ENCODE measurements at places on chromosomes 11 and 22.

DNA sequence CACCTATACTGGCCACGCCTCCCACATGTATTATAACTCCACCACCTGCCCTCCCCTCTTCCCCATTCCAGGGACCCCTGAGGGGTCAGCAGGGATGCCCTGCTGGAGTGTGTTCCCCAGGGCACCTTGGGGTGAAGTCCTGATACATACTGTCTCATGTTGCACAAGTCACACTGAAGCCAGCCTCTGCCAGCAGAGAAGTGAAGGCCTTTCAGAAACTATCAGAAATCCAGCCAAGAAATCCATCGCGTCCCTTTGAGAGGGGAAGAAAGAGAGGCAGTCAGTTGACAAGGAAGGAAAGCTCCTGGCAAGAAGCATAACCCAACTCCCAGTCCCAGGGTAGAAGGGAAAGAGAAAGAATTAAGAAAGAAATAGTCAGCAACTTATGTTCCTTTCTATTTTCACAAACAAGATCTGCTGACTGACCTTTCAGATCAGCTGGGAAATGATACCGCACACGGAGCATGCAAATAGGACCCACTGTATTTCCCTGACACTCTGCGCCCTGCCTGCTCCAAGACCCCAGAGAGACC lies 45.2 kb downstream of the SC5D start:
- DNase-seq, result no peak

DNA sequence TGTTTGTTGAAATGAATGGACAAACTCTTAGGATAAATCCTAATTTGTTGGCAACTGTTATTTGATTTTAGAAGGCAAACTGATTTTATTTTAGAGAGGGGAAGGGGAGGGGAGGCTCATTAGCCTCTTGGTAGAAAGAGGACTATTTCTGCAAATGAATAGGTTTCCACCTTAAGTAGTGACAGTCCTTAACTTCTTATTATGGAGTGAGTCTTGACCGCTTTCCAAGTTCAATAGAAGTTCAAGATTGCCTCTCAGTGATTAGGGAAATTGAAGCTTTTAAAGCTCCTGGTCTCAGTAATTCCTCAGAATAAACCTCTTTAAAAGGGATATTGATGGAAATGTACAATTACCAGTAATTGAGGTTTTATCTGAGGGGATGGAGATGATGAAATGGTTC lies 55.7 kb downstream of the PANX1 start:
- DNase-seq, result no peak

- DNase-seq, result no peak
Measured at GRCh38 chr11:81569999-81570398, 1163.7 kb downstream of the FAM181B start.

GRCh38 chr11:12813371-12814225 lies 139.4 kb downstream of the TEAD1 start:
- DNase-seq, result no peak

- no peak for DNase-seq
Measured at GRCh38 chr11:128725630-128726319, 31.9 kb downstream of the FLI1 start.

DNA sequence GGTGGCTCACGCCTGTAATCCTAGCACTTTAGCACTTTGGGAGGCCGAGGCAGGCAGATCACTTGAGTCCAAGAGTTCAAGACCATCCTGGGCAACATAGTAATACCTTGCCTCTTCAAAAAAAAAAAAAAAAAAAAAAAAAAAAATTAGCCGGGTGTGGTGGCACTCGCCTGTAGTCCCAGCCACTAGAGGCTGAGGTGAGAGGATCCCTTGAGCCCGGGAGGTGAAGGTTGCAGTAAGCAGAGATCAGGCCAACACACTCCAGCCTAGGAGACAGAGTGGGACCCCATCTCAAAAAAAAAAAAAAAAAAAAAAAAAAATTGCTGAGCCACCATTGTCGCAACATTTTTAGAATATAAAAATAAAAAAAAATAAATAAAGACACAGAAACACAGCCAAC lies 7.6 kb downstream of the CKAP5 start:
- no peak for DNase-seq
